ENCODE measurements at places on chromosomes 11 and 22.

DNA sequence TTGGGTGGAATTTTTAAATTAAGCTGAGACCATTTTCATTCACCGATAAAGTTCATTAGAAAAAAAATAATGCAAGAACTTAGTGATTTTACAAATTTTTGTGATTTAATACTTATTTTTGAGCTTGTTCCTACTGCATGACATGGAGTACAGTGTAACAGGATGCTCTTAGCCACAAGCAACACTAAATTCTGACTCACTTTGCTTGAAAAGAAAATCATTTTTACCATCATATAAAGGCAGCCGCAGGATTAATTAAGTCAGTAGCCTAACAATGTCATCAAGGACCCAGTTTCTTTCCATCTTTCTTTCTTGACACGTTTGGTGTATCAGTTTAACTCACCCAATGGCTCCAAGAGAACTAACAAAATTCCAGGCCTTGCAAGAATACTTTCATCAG lies 540.3 kb upstream of the LUZP2 start:
- DNase-seq = no peak

DNA sequence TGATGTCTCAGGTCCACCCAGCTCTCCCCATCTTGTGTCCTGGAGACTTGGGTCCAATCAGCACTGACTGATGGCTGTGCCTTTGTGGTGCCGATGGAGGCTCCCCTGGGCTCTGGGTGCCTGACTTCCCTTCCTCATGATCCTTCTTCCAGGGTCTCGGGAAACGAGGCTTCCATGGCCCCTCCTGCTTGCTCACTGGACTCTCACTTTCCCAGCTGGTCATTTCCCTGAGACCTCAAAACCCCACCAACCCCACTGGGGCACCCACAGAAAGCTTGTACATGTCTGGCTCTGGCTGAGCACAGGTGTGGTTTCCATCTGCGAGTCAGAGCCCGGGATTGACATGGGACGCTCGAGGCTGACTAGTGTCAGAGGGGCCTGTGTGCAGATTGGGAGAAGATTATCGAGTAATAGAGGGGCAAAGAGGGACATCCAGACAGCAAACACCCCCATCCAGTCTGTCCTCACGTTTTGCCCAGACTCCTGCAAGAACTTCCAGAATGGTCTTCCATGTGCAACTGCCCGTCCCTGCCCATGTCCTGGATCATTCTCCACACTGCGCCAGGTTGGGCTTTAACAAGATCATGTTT lies 15.1 kb downstream of the APOL1 start:
- DNase-seq = no peak

DNA sequence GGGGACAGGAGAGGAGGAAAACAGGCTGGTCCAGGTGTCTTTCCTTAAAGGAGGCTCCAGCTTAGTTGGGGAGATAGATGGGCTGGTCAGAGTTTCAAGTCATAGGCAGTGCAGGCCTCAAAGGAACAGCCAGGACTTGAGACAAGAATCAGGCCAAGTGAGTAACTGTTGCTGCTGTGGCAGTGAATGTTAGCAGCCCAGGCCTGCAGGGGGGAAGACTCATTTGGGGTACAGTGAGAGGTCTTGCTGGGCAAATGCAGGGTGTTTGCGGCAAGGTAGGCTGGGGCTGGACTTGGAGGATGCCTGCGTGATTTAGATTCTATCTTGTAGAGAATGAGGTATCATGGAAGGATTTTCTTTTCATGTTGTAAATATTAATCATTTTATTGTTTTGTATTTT lies 24.1 kb downstream of the PTPRJ start:
- DNase-seq = no peak

GRCh38 chr11:134792677-134793076 lies 380.6 kb upstream of the B3GAT1 start:
- no peak for DNase-seq

GRCh38 chr11:102306048-102306597 lies 11.2 kb upstream of the BIRC3 start:
- DNase-seq = no peak

DNA sequence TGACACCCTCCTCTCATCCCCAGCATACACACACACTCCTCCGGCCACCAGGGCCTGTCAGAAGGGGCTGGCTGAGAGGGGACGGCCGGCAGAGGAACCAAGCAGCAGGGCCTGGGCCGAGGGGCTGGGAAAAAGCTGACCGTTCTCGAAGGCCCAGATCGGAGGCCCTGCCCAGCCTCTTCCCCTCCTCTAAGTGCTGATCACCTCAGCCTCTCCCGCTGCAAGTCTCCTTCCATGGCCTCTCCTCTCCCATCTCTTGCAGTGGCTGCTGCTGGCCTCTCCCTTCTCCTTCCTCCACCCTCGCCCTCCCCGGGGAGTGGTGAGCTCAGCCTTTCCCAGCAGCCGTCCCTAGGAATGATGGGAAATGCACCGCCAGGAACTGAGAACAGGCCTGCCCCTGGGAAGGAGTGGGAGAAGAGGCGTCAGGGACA lies 39.6 kb downstream of the ARRB1 start:
- no peak for DNase-seq

GRCh38 chr11:99505316-99505715 lies 484.6 kb downstream of the CNTN5 start:
- no peak for DNase-seq

DNA sequence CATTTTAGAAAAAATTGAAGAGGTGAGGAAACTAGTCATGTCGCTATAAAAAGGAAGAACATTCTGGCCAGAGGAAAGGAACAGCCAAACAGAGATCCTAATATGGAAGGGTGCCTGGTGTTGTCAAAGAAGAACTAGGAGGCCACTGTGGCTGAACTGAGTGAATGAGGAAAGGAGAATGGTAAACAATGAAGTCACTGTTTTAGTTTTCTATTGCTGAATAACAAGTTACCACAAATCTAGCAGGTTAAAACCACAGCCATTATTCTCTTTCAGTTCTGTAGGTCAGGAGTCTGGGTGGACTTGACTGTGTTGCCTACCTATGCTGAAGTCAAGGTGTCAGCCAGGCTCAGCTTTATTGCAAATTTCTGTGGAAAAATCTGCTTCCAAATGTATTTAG lies 549.3 kb upstream of the CCDC90B start:
- DNase-seq = no peak

DNA sequence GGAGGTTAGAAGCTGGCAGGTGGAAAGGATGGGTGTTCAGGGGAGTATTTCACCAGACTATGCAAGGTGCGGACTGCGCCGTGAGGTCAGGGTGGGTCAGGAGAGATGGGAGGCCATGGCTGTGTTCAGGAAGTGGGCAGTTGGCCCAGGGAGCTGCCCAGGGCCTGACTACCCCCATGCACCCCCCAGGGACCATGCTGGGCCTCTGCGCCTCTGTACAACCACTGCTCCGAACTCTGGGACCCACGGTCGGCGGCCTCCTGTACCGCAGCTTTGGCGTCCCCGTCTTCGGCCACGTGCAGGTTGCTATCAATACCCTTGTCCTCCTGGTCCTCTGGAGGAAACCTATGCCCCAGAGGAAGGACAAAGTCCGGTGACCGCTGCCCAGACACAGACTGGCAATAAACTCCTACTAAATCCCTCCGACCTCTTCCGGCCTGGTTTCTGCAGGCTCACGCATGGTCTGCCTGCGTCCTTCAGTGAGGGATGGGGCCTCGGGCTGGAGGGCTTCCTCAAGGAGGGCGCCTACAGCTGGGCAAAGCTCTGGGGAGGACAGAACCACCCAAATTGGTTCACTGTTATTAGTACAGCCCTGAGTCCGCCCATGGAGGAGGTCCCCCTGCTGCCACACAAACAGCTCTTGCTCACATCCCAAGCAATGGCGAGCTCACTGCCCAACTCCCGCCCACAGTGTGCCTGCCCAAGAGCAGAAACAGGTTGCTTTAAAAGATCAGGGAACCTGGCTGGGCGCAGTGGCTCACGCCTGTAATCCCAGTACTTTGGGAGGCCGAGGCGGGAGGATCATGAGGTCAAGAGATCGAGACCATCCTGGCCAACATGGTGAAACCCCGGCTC lies 4.2 kb downstream of the PHLDA2 start:
- DNase-seq = no peak

GRCh38 chr11:9738116-9738515 lies 74.2 kb downstream of the SWAP70 start:
- no peak for DNase-seq

- no peak for DNase-seq
Measured at GRCh38 chr11:123181075-123181474, 14.0 kb downstream of the CLMP start.

GRCh38 chr11:3073029-3073435 lies 15.8 kb upstream of the CARS1 start:
- DNase-seq = no peak

DNA sequence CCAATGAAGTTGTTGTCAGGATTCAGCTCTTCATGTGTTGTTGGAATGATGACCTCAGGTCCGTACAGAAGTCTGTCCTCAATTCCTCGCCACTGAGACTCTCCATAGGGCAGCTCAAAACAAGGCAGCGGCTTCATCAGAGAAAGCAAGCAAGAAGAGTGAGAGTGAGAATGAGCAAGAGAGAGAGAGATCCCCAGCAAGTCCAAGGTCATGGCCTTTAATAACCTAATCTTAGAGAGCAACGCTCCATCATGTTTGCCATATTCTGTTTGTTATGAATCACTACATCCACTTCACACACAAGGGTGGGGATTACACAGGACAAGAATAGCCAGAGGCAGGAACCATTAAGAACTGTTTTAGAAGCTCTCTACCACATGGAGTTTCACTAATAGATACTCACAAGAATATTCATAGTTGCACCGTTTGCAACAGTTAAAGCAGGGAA lies 23.3 kb upstream of the MMP7 start:
- DNase-seq = no peak

DNA sequence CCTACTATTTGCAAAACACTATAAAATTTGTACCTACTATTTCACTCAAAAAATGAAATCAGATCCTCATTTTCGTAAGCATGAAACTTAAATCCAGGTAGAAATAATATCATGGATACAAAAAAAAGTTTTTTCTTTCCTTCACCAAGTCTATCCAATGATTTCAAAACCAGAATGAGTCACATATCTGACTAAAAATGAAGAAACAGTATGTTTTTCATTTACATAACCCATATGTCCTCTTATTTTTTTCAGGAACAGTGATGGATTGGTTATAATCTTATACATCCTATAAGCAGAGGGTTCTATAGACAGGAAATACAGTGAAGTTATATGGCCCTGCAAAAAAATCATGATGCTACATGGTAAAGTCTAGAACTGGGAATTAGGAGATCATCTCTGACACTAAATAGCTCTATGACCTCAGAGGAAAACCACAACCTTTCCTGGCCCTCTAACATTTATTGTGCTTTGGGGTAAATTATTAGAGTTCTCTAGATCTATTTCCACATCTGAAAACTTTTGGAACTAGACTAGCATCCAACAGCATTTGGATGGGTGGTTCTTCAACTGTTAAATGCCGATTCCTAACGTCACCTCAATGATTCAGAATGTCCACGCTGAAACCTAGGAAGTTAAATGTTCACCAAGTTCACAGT lies 10.9 kb downstream of the MTMR2 start:
- no peak for DNase-seq

DNA sequence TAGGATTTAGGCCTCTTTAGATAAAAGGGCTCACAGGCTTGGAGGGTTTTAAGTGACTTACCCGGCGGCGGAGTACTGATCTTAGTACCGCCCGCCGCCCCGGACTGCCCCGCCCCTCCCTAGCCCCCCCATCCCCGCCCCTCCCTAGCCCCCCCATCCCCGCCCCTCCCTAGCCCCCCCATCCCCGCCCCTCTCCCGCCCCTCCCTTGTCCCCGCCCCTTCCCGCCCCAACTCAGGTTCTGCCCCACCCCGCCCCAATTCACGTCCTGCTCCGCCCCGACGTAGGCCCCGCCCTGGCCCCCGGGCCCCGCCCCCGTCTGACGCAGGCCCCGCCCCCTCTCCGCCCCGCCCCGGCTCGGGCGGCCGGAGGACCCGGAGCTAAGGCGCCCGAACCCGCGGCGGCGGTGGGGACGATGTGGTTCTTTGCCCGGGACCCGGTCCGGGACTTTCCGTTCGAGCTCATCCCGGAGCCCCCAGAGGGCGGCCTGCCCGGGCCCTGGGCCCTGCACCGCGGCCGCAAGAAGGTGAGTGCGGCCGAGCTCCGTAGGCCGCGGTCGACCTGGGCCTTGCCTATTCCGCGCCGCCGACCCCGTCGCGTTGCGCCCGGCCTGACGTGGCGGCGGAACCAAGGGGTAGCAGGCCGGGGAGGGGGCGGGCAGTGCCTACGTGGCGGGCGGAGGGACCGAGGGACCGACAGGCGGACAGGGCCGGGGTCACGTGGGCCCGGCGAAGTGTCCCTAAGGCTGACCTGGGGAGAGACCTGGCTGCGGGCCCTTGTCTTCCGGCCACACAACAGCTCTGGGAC lies at the start of gene SCYL1:
Gene SCYL1, plus strand, starts transcription at position 343 of the 805 bp plus-strand sequence. Its CDS starts 71 bp downstream, at position 414.
- peak; percentile 61 for DNase-seq

- DNase-seq = no peak
Measured at GRCh38 chr22:31680861-31681341, 18.9 kb upstream of the PISD start.

DNA sequence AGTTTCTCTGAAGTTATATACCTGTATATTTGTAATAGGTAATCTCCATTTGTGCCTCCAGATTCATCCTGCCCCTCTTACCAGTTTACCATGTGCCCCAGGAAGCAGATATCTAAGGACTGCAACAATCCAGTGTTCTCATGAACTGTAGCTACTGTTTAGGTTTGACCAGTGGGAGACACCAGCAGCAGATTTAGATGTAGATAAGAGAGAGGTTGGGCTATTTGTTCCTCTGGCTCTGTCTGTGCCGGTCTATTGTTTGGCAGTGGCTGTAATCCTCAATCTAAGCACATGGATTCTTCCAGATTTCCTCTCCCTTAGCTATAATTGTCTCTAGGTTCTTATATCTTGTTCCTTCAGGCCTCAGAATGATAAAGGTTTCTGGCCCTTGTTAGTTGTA lies 88.4 kb downstream of the ANO3 start:
- DNase-seq = no peak

DNA sequence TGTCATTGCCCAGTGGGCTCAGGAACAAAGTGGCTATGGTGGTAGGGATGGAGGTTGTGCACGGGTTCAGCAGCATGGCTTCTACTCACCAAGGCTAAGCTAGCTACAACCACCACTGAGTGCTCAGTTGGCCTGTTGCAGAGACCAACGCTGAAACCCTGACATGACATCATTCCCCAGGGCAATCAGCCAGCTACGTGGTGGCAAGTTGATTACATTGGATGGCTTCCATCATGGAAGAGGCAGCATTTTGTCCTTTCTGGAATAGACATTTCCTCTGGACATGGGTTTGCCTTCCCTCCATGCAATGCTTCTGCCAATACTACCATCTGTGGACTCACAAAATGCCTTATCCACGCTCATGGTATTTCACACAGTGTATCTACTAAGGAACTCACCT lies 634.3 kb downstream of the OPCML start:
- DNase-seq = no peak

- DNase-seq = no peak
Measured at GRCh38 chr22:44797181-44797725, 44.9 kb downstream of the ARHGAP8 start.

DNA sequence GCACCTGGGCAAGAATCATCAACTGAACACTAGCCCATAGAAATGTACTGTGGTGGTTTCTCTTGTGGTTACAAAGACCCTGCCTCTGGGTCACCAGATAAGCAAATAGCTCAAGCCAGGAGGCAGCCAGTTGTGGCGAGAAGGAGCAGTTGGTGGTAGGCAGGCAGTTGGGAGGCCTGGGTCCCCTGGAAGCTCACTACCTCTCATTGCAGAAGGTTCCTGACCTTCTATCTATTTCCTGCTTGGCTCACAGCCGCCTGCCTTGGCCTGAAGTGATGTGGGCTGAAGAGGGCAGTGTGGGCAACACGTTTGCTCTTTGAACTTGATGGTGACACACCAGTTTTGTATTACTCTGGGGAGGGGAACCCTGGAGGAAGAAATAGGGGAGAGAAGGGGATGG lies 34.7 kb downstream of the NECTIN1 start:
- DNase-seq = peak; percentile 93
